ENCODE measurements at places on chromosomes 5 and 9.

DNA sequence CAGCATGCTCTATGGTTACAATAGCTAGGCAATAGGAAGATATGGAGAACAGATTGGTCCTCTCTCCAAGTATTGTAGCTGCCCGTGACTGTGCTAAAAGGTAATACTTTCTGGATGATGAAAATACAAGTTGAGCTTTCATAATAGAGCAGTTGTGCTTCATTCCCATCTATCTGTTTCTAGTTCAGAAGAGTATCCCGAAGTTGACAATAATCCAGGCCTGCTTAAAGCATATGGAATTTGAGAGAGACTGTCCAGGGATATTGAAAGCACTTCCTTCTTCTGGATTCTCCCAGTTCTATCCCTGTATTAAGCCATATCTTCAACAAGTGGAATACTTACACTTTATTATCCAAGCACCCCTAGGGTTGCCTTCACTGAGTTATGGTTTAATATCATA lies 350.4 kb downstream of the EFNA5 start:
- DNase-seq: no peak

DNA sequence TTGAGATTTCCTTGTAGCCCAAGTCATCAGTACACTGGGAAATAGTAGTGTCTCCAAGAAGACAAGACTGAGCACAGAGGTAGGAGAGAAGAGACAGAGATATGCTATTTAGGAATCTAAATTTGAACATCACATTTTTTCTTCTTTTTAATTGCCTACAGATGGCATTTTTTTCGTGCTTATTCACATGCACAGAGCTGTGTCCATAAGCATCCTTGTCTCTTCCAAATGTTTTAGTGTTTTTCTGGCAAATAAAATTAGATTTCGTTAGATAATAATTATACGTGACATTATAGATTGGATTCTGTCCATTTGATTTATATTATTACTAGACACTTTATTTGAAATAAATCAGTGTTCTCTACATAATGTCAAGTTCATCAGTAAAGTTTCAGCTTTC lies 80.9 kb downstream of the PRR16 start:
- no peak for DNase-seq

- no peak for DNase-seq
Observed at GRCh38 chr5:82820961-82821845, 256.0 kb downstream of the TMEM167A start.

- no peak for DNase-seq
Observed at GRCh38 chr5:57411982-57412381, 70.6 kb downstream of the ACTBL2 start.

DNA sequence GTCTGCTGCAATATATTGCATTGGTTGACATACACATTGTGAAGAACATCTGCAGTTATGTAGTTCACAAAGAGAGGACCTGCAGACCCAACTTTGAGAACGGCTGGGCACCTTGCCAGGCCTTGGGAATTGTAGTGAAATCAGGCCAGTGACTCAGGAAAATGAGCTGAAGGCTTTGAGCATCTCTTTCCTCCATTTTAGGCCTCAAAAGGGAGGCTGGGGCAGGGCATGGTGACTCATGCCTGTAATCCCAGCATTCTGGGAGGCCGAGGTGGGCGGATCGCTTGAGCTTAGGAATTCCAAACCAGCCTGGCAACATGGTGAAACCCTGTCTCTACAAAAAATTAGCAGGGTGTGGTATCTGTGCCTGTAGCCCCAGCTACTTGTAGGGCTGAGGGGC lies 1.4 kb upstream of the IPPK start:
- DNase-seq: no peak

GRCh38 chr9:87876708-87877107 lies 6.0 kb upstream of the SPATA31E1 start:
- no peak for DNase-seq

DNA sequence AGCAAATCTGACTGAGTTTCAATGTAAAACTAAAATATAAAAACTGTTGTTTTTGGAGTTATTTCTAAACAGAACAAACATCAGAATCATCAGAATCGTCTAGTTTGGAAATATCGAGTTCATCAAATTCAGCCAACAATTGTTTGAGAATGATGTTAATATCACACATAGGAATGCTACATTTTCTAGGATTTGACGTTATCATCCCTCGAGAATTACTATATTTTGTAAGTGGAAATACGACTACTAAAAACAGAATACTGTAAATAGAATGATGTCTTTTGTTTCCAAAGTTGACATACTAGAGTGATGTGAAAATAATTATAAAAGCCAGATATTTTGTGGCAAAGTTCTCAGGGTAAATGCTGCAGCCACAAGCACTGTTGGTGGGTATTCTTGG lies 805.9 kb downstream of the TLE1 start:
- no peak for DNase-seq

DNA sequence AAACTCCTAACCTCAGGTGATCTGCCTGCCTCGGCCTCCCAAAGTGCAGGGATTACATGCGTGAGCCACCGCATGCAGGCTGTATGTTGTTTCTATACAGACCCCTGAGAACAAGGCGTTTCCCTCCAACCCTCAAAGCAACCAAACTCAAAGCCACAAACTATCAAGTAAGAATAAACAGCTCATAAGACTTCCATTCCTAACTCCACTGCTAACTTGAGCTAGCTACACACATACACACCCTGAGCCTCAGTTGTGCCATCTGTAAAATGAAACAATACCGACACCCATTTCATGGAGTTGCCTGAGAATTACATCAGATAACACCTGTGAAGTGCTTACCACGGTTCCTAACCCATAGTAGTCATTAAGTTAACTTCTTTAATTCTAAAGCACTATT lies 70.8 kb downstream of the SERINC5 start:
- no peak for DNase-seq

DNA sequence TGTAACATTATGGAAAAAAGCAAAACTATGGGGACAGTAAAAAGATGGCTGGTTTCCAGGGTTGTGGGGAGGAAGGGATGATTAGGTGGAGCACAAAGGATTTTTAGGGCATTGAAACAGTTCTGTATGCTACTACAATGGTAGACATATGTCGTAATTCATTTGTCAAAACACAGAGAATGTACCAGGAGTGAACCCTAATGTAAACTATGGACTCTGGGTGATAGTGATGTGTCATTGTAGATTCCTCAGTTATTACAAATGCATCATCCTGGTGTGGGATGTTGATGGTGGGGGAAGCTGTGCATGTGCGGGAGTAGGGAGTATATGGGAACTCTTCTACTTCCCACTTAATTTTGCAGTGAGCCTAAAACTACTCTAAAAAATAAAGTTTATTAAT lies 135.0 kb upstream of the GABRP start:
- no peak for DNase-seq

GRCh38 chr9:113364951-113365350 lies 11.8 kb downstream of the HDHD3 start:
- DNase-seq: no peak

DNA sequence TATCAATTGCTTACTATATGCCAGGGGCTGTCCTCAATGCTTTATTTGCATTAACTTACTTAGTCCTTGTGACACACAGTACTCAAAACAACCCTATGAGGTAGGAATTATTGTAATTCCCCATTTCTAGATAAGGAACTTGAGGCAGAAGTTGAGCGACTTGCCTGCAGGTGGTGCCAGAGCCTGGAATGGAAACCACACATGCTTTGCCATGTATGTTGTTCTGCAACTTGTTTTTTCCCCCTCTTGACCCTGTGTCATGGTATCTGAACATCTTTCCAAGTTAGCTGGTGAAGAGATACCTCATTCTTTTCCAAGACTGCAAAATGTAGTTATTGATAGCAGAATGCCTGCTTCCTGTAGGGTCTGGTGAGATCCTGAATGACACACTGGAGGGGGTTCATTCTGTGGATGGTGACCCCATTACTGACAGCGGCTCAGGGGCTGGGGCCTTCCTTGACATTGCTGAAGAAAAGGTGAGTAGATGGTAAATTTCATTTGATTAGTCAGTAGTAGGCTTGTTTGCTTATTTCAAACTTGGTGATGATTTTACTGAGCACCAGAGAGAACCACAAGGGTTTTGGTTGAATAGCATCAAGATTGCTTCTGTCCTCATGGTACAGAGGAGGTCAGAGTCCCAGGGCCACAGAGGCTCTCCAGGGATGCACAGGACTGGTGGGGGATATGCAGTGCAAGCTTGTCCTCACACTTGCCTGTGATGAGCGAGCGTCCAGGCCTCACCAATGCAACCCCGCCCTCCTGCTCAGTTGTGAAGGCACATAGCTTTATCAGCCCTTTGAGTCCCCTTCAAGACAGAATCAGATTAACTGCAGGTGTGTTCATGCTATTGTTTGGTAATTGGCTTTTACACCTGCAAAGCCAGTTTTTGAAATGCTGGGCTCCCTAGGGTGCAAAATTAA lies 57.0 kb downstream of the COL15A1 start:
- DNase-seq: peak; percentile 32

DNA sequence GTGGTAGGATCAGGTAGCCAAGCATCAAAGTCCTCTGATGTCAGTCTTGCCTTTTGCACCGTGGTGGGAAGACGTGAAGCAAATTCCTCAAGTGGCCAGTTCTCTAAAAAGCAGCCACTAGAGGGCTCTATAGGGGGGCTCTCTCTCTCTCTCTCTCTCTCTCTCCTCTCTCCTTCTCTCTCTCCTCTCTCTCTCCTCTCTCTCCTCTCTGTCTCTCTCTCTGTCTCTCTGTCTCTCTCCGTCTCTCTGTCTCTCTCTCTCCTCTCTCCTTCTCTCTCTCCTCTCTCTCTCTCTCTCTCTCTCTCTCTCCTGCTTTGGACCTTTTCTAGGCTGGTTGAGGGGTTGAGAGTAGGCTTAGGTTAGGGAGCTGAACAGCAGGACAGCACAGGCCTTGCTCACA lies 13.9 kb upstream of the OSMR start:
- no peak for DNase-seq

DNA sequence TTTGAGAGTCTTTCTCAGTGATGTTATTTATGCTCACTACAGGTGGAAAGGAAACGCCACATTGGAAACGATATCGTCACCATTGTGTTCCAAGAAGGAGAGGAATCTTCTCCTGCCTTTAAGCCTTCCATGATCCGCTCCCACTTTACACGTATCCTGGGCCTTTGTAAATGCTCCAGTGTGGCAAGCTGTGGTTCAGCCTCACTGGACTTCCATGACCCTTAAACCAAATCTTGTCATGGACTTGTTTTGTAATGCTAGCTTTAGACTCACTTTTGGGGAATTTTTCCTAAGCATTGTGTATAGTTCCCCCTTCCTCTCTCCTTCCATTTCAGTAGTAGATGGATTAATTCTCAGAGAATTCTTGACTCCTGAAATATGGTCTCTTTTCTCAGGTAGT lies 60.9 kb upstream of the SLC2A8 start:
- no peak for DNase-seq

DNA sequence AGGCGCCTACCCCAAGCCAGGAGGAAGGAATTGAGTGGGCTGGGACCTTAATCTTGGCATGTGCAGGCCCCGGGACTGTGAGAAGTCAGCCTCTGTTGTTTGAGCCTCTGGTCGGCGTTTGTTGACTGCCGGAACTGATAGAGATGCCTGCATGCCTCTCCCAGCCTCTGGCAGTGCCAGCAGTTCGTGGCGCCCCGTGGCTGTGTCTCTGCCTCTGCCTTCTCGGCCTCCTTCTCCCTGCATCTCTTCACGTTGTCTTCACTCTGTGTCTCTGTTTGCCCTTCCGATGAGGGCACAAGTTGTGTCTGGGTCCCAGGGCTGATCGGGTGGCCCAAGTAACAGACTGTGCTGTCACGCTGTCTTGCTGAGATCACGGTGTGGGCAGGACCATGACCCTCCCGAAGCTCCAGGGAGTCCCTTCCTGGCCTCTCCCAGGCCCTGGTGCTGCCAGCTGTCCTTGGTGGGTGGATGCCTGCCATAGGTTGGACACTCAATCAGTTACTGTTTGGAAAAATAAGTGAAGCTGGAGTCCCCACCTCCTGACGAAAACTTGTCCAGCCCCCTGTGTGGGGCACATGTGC lies 133.5 kb upstream of the LPCAT1 start:
- no peak for DNase-seq

- no peak for DNase-seq
Observed at GRCh38 chr5:134813827-134814226, 31.9 kb upstream of the C5orf24 start.

- no peak for DNase-seq
Observed at GRCh38 chr5:103315455-103315854, 56.9 kb downstream of the MACIR start.

DNA sequence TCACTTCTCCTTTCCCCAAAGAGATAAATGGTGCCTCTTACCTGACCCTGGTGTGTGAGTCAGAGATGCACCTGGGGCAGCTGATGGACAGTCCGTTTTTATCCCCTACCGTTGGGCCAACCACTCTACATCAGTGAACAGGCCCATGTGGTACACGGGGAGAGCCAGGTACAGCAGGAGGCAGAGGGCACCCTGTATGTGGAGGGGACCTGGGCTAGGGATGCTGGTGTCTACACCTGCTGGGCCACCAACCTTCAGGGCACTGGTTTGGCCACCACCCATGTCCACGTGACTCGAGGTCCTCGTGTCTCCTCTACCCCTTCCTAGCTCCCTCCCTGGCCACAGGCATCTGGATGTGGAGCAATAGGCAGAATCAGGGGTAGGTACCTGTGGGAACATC lies 22.7 kb upstream of the ANXA6 start:
- DNase-seq: no peak

GRCh38 chr9:130530938-130531337 lies 48.4 kb upstream of the FUBP3 start:
- no peak for DNase-seq

GRCh38 chr5:83487155-83487554 lies 15.6 kb downstream of the VCAN start:
- no peak for DNase-seq

- DNase-seq: no peak
Observed at GRCh38 chr9:107176436-107177151, 106.5 kb upstream of the RAD23B start.

Measured in stimulated activated CD8-positive, alpha-beta memory T cell treated with anti-CD3 and anti-CD28 coated beads, Interleukin-4, amount 100 ng/mL, for 1 hour (primary cell).